Brain (organoid and tissue), 16 donors: ENCODE measurements at places on chromosomes 7 and 10.

GRCh38 chr7:70178787-70179186 lies 580.5 kb downstream of the AUTS2 start:
- DNase-seq: no peak

DNA sequence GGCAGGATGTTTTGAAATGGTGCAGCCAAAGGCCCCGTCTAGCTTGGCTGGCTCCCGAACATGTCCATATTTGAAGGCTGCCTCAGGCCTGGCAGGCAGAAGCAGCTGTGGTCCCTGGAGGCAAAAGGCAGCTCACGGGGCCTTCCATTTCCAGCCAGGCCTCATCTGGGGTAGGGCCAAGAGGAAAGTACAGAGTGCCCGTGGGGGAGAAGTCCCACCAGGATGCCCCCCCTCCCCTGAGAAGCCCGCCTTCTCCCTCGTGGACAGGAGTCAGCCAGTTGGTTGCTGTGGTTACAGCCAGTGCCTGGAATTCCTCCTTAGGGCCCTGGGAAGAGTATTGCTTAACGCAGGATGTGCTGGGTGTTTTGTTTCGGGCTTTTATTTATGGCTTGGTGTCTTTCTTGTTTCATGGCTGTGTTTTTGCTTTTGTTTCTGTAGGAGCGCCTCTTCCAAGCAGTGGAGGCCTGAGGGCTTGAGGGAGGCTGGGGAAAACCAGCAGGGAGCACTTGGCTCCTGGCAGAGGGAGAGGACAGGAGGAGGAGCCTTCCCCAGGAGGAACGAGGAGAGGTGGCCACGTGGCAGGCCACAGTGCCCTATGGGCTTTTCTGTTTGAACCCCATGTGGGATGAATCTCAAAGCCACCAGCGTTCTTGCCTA lies 45.4 kb downstream of the CHST3 start:
- peak; percentile 87 for DNase-seq

- no peak for DNase-seq
Observed at GRCh38 chr10:104527013-104527412, 114.1 kb upstream of the SORCS3 start.

DNA sequence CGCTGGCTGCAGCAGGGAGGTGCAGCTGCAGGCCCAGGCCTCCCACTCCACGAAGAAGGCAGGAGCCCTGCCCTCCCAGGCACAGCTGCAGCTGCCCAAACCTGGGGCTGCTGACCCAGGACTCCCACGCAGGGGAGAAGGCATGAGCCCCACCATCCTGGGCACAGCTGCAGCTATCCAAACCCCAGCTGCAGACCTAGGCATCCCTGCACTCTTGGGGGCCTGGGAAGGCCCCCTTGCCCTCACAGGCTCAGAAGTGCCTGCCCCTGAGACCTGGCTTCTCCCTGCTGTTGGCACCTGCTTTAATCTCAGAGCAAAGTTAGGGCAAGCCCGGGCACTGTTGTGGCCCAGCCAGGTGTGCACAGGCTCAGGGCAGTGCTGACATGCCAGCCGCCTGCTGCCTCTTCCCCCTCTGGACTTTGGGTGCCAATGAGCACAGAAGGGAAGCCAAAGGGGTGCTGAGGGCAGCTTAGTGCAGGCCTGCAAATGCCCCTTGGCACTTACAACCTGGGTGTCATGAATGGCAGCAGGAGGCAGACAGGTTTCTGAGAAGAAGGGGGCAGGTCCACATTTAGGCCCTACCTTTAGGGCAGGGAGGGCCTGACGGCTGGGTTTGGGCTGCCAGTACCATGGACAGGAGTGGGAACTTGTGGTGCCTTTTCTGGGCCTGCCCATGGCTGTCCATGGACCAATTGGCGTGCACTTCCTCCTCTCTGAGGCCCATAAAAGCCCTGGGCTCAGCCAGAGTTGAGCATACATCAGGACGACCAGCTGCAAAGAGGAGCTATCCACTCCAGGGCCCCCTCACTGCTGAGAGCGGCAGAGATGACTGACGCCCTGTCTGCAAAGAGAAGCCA lies 31.1 kb downstream of the CRTAC1 start:
- DNase-seq: no peak

GRCh38 chr7:134648456-134648855 lies 1.8 kb downstream of the BPGM start:
- no peak for DNase-seq
